Activated CD4-positive, alpha-beta memory T cell treated with anti-CD3 and anti-CD28 coated beads, Interleukin-2, amount 10 ng/mL, durations not matched to agents 7 days and 5 days (primary cell): ENCODE measurements at places on chromosomes 16 and 17.

DNA sequence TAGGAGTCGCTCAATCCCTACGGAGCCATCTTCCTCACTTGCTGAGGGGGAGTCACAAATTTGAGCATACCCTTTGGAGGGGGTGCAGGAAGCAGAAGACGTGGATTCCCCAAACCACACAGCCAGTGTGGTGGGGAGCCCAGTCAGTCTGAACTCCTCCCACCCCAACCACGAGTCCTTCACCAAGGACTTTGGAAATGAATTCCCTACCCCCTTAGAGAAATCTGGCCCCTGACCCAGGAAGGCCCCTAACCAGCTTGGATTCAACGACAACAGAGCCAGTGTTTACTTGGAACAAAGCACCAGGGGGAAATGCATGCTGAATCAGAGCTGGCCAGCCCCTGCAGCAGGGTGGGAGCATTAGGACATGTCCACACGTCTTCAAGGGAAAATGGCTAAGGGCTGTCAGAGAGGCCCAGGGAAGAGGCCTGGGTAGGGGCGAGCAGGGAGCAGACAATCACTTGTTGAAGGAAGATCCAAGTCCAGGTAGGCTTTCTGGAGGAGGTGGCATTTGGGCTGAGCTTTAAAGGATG lies 5.5 kb upstream of the TMEM92 start:
- DNase-seq, result no peak

DNA sequence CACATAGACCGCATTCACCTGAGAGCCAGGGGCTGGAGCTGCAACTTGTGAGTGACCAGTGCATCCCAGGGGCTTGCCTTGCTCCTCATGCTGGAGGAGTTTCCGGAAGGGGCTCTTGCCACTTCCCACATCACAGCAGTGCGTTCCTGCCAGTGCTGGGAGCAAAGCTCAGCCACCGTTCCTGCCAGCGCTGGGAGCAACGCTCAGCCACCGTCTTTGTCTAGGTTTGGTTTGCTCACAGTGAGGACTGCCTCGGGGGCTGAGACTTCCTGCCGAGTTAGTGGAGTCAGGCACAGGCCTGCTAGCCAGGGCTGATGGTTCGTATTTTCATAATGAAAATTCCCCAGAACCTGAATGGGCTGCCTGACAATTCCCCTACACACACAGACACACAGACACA lies 5.4 kb upstream of the CHRNE start:
- DNase-seq, result no peak

DNA sequence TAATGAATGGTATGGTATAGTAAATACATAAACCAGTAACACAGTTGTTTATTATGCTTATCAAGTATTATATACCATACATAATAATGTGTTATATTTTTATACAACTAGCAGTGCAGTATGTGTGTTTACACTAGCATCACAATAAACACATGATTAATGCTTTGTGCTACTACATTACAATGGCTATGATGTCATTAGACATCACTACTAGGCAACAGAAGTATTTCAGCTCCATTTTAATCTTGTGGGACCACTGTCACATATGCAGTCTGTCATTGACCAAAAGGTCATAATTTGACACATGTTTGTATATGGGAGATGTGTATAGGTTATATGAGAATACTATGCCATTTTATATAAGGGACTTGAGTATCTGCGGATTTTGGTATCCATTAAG lies 32.7 kb downstream of the TRIM37 start:
- no peak for DNase-seq

GRCh38 chr17:48646183-48647102 lies 20.3 kb upstream of the HOXB9 start:
- DNase-seq, result peak; percentile 31

DNA sequence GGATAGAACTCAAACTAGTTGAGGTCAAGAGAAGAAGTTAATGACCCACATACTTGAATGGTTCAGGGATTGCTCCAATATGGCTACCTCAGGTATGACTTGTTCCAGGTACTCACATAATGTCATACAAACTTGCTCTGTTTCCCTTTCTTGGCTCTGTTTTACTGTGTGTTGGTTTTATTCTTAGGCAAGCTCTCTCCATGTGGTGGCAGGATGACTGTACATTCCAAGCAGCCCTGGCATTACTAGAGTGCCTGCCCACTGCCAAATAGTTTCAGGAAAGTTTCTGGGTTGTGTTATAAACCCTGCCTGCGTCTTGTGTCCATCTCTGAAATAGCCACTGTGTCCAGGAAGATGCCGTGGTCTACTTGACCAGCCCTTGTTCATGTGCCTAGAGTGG lies 476.8 kb downstream of the SHISA9 start:
- DNase-seq, result no peak

- no peak for DNase-seq
Measured at GRCh38 chr16:87127061-87127765, 190.0 kb downstream of the C16orf95 start.

DNA sequence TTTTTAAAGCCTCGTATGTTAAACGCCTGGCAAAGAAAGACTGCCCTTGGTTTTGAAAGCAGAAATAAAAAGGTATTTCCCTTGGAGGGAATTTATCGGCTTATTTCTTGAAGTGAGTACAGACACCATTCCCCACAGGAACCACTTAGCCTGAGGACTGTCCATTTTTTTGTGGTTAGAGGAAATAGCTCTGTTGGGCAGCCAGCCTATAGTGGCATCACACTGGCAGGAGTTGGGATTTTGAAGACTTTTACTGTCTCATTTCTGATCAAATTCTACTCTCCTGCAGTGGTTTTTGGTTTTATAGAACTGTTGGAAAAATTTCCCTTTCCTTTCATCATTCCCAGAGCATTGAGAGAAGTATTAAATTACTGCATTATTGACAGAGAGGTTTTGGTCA lies 34.1 kb upstream of the CDC6 start:
- no peak for DNase-seq

DNA sequence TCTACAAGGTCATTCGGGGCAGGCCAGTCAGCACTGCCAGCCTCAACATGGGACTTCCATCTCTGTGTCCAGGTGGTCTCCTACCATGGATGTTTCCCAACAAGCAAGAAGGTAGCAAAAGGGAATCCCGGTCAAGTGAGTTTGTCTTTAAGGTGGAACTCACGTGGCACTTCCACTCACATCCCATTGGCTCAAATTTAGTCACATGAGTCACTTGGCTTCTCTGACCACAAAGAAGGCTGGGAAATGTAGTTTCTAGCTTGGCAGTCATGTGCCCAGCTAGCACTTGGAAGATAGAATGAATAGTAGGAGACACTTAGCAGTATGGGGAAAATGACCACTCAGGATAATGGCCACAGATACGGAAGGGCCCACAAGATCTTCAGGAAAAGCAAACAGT lies 106.6 kb downstream of the AIPL1 start:
- no peak for DNase-seq

DNA sequence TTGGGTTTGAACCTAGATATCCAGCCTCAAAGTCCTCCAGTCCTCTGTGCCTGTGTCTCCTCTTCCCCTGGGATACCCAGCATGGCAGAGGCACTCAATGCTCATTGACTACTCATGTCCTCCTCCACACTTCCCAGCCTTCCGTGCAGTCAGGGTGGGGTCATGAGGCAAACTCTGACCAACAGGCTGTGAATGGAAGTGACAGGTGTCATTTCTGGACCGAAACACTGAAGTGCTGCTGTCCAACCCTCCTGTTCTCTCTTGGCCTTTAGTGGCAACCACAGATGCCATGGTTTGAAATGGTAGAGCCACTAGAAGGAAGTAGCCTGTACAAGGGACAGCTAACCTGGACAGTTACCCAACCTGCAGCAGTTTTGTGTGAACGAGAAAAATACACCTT lies 46.7 kb upstream of the MAP3K14 start:
- DNase-seq, result no peak

DNA sequence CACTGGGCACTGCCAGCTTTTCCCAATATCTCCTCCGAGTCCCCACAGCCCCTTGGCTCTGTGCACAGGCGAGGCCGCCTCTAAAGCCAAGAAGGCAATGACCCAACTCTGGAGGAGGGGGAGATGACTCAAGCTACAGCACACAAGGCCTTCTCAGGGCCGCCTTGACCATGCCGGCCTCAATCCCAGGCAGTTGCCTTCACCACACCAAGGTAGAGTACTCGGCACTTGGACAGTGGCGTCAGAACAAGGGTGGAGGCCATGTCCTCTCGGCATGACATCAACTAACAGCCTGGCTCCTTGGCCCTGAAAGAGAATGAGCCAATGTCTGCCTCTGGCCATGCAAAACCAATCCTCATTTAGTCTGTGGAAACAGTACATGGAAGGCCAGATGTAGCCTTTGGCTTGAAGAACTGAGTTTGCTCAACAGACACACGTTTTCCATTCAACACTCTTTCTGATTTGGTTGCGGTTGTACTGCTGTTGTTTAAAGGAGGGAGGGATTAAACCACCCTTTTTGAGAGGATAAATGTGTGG lies 139.6 kb downstream of the XYLT1 start:
- no peak for DNase-seq

GRCh38 chr16:11402745-11403533 lies 57.7 kb downstream of the RMI2 start:
- no peak for DNase-seq

- no peak for DNase-seq
Measured at GRCh38 chr17:61442136-61442775, 10.0 kb upstream of the TBX4 start.

GRCh38 chr16:67982011-67982696 lies 1.9 kb upstream of the DPEP3 start:
- DNase-seq, result no peak

GRCh38 chr16:4053301-4053845 lies 62.9 kb downstream of the ADCY9 start:
- no peak for DNase-seq

DNA sequence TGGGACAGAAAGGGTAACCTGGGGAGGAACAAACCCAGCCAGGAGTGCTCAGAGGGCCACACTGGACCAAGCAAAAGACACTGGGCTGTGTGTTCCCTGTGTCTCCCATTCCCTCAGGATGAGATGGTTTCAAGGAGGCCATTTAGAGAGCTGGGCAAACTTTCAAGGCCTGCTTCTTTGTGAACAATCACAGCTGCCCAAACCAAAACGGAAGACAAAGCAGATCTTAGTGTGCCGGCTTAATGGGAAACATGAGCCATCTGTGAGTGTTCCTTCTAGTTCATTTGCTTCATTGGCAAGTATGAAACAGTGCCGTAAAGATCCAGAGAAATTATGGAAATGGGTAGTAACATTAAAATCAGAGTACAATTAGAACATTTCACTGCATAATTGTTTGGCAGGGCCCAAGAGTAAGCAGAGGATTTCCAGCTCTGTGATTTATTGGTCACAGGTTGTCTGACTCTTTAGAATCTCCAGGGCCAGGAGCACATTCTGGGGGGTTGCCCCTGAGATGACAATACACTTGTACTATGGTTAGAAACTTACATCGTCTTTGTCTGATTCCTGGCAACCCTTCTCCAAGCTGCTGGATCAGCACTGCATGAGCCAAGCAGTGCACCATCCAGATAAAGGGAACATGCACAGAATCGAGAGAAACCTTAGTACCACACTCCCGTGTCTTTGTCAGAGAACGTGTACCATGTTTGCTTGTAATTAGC lies 412.1 kb downstream of the RBFOX1 start:
- no peak for DNase-seq

GRCh38 chr17:56884483-56885311 lies 29.2 kb downstream of the TRIM25 start:
- no peak for DNase-seq

DNA sequence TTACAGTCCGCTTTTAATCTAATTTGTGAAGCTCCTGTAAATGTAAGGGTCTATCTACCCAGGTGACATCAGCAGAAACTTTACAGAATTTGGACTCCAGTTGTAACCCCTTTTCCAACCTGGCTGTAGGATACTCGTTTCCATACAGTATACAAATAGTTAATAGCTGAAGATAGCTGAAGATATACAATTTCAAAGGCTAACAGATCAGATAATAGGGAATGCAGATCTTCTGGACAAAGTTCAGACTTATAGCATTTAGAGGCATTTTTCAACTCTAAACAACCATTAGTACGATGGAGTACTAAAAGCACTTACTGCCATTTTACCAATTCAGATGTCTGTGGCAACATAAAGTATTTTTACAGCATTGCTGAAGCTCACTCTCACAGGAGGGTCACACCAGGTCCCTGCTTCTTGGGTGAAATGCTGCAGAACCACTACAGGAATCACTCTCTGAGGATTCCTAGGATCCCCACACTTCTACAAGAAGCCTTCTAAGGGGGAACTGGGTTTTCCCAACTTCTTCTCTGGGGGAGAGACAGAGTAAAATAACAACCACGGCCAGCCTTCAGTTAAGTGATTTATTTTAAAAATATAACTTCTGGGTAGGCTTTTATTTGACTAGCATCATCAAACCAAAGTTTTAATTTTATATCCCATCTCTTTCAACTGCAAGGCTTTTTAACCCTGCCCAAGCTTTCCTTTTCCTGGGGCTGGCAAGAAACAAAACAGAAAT lies 2.9 kb downstream of the VEZF1 start:
- no peak for DNase-seq

- no peak for DNase-seq
Measured at GRCh38 chr16:22255335-22255734, 41.9 kb upstream of the POLR3E start.

GRCh38 chr16:28880955-28881354 lies 2.7 kb downstream of the ATP2A1 start:
- DNase-seq, result no peak

DNA sequence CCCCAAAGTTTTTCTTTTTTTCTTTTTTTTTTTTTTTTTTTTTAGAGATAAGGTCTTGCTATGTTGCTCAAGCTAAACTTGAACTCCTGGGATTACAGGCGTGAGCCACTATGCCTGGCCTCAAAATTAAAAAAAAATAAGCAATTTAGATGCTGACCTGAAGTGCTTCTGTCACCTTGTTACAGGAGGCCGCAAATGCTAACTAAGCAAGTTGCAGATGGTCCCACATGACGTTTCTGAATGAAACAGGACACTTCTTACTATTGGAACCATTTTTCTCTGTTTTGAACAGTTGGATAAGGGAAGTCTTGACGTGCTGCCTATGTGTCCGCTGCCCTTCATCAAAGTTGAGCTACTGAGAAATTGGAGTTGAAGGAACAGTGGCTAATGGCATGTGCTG lies 8.8 kb downstream of the ANKRD40CL start:
- no peak for DNase-seq

DNA sequence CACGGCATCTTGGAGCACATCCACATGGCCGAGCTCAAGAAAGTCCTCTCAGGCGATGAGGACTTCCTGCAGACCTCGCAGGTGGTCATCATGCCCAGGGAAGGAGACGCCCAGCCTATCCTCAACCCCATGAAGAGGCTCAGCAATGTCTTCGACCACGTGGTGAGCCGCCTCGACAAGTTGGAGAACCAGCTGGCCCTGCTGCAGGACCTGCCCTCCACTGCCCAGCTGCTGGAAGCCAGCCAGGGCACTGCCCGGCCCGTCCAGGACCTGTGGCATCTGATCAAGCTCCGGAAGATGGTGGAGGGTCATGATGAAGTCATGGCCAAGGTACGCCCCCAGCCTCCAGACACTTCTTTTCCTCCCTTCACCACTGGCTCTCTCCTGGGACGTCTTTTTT lies 440 bp downstream of the C16orf96 start:
- DNase-seq, result no peak

DNA sequence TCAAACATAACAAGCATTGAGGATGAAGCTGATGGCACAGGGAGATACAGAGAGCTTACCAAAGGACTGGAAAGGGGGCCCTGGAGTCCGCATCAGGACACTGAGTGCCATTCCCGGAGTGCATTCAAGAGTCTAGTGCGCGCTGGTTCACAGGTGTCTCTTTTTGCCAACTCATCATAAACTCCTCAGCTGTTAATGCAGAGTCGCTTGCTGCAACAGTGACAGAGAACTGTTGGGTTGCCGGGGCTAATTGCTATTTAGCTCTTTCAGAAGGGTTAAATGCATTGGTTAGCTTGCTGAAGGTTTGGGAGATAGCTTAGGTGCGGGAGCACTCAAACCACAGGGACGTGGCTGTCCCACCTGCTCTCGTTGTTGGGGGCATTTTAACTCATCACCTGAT lies 1091.6 kb upstream of the EEF2KMT start:
- DNase-seq, result no peak

GRCh38 chr16:81435103-81435502 lies 9.5 kb upstream of the CMIP start:
- no peak for DNase-seq
